Fibroblast of skin of right quadriceps (primary cell): ENCODE measurements at places on chromosomes 3 and 15.

- DNase-seq, result no peak
These were observed 191.4 kb downstream of the LRTM1 start for GRCh38 chr3:54736459-54736858.

DNA sequence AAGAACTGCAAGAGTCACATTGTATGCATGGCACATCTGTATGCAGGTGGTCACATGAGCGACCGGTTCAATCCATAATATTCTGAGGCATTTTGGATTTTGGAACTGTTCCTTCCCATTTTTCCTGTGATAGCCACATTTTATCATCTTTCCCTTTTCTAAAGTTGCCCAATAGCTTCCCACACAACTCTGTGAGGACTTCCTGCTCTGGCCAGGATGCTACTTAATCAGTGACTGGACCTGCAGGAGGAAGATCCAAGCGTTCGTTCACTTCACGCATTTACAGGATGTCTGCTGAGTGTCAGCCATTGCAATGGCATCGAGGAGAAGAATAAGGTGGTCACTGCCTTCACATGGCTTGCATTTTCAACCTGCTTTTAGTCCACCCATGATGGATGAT lies 9.8 kb downstream of the KLHL6 start:
- DNase-seq, result no peak

- no peak for DNase-seq
These were observed 22.3 kb upstream of the CDCP1 start for GRCh38 chr3:45168451-45168850.

GRCh38 chr3:106302451-106303221 lies 433.8 kb upstream of the CBLB start:
- no peak for DNase-seq

DNA sequence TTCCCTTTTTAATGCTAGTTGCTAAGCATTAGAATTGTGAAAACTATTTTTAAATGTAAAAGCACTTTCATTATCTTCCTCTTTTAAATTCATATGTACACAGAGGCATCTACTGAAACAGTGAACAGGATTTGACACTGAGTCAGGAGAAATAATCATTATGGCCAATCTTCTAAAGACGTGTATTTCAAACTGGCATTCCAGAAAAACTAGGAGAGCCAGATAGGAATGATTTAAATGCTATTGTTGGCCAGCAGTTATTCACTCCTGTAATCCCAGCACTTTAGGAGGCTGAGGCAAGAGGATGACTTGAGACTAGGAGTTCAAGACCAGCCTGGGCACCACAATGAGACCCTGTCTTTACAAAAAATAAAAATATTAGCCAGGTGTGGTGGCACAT lies 67.6 kb upstream of the RAP2B start:
- DNase-seq, result no peak

DNA sequence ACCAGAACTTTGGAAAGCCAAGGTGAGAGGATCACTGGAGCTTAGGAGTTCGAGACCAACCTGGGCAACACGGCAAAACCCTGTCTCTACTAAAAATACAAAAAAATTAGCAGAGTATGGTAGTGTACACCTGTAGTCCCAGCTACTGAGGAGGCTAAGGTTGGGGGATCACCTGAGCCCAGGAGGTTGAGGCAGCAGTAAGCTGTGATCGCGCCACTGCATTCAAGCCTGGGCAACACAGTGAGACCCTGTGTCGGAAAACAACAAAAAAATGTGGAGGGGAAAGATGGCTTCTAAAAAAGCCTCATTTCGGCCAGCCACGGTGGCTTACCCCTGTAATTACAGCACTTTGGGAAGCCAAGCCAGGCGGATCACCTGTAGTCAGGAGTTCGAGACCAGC lies 54.5 kb downstream of the SETD2 start:
- no peak for DNase-seq

DNA sequence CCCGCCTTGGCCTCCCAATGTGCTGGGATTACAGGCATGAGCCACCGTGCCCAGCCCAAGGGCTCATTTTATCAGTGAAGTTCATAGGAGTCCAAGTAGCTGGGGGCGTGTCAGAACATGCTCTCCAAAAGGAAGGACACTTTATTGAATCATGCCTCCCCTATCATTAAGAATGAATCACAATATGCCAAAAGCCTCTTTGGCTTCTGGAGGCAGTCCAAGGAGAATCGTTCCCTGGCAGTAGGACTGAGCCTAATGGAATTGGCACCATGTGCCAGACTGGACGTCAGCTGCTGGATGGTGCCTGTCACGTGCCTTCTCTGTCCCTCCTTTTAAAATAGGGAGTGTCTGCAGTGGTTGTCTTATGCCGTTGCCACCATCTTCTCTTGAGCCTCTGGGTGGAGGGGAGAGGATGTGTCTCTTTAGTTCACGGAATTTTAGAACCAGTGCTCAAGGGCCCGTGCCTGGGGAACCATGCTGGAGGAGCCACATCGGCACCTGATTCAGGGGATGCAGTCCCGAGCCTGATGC lies 234.7 kb upstream of the LYSMD4 start:
- DNase-seq, result no peak

DNA sequence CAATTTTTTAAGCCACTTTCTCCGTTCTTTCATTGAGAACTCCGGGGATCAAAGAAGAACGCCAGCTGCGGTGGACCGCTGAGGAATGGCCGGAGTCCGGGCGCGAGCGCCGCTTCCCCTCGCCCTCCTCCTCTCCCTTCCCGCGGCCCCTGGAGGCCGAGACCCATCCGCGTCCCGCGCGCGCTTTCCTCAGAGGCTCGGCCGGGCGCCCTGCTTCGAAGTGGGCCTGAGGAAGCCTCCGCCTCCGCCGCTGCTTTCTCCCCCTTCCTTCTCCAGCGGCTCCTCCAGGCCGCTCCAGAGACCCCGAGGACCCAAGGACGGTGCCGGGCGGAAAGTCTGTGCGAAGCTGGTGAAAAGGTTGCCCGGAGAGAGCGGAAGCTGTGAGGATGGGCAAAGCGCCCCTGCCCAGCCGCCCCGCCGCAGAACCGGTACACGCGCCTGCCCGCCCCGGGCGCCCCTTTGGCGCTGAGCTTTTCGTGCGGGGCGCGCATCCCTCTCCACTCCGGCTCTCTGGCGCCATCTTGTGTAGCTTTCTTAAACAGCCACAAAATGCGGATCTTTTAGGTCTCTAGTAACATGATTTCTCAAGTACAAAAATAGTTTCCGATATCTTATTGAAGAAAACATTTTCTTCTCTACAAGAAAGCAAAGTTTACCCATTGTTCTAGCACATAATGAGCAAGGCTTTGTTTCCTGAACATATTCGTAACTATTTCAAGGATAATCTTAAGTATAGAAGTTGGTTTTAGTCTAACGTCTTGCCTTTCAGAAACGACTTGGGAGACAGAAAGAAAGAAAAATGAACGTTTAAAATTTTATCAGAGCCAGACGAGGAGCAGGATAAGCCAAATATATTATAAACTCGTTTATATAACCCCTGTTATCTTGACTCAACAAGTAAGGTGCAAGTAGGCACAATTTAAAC lies 59.2 kb upstream of the FAM174B start:
- DNase-seq, result peak; percentile 76

DNA sequence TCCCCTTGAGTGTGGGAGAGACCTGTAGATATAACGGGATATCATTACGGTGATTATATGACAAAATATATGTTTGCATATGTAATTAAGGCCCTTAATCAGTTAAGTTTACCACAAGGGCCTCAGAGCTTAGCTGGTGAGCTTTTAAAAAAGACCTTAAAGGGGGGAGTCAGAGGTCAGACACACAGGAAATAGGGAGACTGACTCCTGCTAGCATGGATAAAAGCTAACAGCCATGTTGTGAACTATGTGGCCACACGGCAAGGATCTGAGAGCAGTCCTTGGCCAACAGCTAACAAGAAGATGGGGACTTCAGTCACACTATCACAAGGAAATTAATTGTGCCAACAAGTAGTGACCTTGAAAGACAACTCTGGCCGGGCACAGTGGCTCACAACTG lies 3.1 kb downstream of the STAG1 start:
- no peak for DNase-seq

GRCh38 chr3:54966979-54967378 lies 39.1 kb upstream of the LRTM1 start:
- no peak for DNase-seq

GRCh38 chr15:55799291-55800212 lies 56.6 kb upstream of the PRTG start:
- peak; percentile 34 for DNase-seq

- no peak for DNase-seq
These were observed 7.1 kb upstream of the DVL3 start for GRCh38 chr3:184148076-184148475.

DNA sequence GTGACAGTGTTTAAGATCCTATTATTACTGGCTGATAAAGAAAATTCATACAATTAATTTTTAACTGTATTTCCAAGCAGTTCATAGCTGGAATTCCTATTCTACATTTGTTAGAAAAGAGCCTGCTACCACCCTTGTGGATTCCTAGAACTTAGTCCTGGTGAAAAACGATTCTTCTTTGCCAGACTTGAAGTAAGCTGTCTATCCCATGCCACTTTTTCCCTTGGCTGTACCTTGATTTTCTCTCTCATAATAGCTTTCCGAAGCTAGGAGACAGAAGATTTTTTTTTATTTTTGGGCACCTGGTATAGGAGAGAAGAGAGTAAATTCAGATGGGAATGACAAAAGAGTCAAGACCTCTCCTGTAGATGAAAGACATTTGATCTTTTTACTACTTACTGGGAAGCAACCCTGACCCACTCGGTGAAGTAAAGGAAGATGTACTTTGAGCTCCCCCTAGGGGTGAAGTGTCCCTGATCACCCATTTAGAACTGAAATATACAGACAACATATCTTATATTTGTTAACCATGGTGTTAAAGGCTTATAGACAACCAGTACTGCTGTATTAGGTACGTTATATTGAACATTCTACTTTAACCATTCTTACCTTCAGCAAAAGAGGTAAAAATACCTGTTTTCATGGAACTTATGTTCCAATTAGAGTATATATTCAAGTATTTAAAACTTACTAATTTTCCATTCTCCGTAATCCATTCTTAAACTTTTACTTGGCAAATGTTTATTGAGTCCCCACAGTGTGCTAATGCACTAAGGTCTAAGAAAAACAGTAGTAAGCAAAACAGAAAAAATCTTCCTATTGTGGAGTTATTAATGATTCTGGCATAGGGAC lies 36.2 kb upstream of the C3orf38 start:
- peak; percentile 62 for DNase-seq

- peak; percentile 72 for DNase-seq
These were observed at the start of gene SPESP1 for GRCh38 chr15:68930268-68931022. Gene SPESP1, plus strand, starts transcription at chr15:68930525. Its CDS starts 129 bp downstream, at chr15:68930654.

DNA sequence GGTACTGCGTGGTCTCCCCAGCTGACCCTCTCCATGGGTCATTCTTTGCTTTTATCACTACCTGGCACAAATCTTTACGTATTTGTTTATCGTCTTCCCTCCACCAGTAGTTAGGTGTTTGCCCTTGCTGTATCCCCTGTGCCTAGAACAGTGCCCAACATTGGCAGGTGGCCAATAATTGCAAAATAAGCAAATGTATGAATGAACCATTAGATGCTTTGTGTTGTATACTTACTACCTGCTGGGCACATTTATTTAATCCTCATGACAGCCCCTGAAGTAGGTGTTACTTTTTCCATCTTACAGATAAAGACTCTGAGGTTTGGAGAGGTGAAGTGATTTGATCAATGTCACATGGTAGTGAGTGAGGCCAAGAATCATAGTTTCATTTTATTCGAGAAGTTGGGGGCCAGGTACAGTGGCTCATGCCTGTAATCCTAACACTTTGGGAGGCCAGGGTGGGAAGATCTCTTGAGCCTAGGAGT lies 2.0 kb upstream of the TWF2 start:
- no peak for DNase-seq

DNA sequence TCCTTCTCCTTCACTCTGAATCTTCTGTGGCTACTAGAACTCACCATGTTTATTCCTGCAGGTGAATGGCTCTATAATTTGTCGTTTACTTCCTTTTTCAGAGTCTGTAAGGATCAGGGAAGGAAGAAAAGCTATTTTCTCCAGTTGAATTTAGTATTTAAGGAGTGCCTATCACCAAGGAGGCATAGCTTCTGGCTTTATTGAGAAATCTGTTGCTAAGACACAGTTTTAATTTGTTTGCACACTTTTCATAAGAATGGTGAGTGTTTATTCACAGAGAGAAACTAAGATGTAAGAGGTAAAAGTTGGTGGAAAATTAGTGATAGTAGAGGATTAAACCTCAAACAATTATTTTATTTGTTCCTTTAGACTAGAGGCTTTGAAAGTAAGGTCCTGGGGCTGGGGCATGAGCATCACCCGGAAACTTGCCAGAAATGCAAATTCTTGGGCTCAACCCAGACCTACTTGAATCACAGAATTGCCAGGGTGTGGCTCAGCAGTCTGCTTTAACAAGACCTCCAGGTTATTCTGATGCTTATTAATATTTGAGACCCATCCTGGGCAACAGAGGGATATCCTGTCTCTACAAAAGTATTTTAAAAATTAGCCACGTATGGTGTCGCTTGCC lies 461.3 kb downstream of the AGBL1 start:
- no peak for DNase-seq

DNA sequence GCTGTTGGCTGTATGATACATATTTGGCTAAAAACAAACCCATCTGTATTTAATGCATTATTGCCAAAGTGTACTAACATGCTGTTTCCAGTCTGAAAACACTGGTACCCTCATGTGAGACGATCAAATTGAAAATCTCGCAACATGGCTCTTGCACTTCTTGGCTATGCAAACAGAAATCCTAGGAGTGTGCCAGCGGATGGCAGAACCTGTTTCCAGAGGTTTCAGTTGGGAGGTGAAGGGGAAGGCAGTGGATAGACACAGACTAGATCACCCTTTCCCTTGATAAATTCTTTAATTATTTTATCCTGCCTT lies 350.3 kb downstream of the TUSC7 start:
- no peak for DNase-seq

- no peak for DNase-seq
These were observed 40.1 kb downstream of the GAP43 start for GRCh38 chr3:115663414-115663813.

- no peak for DNase-seq
These were observed 81.4 kb downstream of the CHRD start for GRCh38 chr3:184461219-184461618.

GRCh38 chr3:195807681-195808121 lies 4.0 kb downstream of the MUC4 start:
- DNase-seq, result no peak

- DNase-seq, result no peak
These were observed 77.9 kb downstream of the RPN1 start for GRCh38 chr3:128572644-128573105.

- DNase-seq, result peak; percentile 15
These were observed 15.0 kb upstream of the TRANK1 start for GRCh38 chr3:36959821-36960220.

GRCh38 chr3:158105119-158105709 lies 1.0 kb downstream of the SHOX2 start:
- DNase-seq, result peak; percentile 54

DNA sequence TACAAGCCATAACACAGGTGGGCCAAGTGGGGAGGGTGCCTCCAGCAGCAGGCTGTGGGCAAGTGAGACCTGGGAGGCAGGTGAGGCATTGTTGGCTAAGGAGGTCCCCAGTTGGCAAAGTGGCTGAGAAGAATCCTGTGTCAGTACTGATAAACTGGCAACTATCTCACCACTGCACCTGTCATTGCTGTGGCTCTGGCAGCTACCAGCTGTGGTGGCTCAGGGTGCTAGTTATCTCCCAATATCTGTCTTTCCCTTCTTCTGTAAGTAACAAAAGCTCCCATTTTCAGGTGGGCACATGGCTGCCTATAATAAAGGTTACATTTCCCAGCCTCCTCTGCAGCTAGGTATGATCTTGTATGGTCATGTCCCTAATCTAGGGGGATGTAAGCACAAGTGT lies 80.6 kb upstream of the RNF7 start:
- no peak for DNase-seq

- DNase-seq, result peak; percentile 87
These were observed 6.0 kb downstream of the GHRL start for GRCh38 chr3:10286596-10287295.
